A172 (cell line): ENCODE measurements at places on chromosomes 4 and X.

- DNase-seq, result no peak
Measured at GRCh38 chr4:144298519-144298918, 158.0 kb upstream of the GYPA start.

DNA sequence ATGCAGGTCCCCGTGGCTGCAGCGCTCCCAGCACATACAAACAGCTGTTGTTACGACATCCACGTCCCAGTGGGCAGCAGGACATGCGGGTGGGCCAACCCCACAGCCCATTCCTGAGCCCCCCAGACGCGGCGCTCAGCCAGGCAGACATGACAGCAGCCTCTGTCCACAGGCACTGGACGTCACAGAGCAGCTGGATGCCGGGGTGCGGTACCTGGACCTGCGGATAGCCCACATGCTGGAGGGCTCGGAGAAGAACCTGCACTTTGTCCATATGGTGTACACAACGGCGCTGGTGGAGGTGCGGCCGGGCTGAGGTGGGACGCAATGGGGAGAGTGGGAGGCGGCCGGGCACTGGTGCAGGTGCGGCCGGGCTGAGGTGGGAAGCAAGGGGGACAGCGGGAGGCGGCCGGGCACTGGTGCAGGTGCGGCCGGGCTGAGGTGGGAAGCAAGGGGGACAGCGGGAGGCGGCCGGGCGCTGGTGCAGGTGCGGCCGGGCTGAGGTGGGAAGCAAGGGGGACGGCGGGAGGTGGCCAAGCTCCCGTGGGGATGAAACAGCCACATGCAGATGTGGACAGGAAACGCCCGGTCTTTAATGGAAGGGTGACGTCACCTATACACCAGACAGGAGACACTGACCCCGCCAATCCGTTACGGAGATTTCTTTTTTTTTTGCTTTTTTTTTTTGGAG lies 9.4 kb downstream of the PLCXD1 start:
- no peak for DNase-seq

- peak; percentile 2 for DNase-seq
Measured at GRCh38 chrX:55767100-55767499, 49.6 kb downstream of the RRAGB start.

DNA sequence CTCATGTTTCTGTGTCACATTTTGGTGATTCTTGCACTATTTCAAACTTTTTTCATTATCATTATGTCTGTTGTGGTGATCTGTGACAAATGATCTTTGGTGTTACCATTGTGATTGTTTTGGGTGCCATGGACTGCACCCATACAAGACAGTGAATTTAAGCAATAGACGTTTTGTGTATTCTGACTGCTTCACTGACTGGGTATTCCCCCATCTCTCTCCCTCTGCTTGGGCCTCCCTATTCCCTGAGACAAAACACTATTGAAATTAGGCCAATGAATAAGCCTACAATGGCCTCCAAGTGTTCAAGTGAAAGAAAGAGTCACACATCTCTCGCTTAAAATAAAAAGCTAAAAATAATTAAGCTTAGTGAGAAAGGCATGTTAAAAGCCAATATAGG lies 60.2 kb downstream of the BANK1 start:
- no peak for DNase-seq

GRCh38 chr4:169098054-169098497 lies 88.0 kb upstream of the CBR4 start:
- no peak for DNase-seq

GRCh38 chr4:40473578-40474388 lies 138.7 kb downstream of the CHRNA9 start:
- no peak for DNase-seq

- DNase-seq, result no peak
Measured at GRCh38 chrX:117543885-117544284, 572.7 kb downstream of the KLHL13 start.

GRCh38 chr4:166989886-166990285 lies 244.4 kb downstream of the SPOCK3 start:
- no peak for DNase-seq

DNA sequence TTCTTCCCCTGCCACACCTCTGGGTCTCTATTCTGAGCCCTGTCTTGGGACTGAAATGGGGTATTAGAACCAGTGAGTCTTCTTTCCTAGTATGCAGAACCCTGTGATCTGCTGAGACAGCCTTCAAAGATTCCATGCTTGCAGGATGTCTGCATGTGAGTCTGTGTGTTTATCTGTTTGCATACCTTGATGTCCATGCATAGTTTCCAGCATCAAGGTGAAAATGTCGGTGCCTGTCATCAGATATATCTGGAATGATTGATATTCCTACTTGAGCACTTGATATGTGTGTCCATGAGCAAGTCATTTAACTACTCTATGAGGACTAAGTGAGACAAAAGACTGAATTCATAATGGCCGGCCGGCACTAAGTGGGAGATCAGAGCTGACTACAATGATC lies 117.0 kb upstream of the HS3ST1 start:
- DNase-seq, result no peak

DNA sequence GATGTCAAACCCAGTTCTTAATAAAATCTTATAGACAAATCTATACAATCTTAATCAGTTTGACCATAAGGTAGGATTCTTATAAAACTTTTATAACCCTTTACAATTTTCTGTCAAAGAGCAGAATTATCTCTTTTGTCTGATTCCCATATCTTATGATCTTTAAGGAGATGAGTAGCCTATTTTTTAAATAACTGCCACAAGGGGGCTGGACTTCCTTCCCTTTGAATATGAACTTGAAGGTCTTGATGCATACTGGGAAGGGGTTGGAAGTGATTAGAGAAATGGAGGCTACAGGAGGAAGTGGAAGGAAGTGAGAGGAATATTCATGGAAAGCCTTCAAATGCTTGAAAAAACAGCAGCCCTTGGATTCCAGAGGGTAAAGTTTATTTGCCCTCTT lies 111.1 kb downstream of the APOOL start:
- DNase-seq, result no peak

DNA sequence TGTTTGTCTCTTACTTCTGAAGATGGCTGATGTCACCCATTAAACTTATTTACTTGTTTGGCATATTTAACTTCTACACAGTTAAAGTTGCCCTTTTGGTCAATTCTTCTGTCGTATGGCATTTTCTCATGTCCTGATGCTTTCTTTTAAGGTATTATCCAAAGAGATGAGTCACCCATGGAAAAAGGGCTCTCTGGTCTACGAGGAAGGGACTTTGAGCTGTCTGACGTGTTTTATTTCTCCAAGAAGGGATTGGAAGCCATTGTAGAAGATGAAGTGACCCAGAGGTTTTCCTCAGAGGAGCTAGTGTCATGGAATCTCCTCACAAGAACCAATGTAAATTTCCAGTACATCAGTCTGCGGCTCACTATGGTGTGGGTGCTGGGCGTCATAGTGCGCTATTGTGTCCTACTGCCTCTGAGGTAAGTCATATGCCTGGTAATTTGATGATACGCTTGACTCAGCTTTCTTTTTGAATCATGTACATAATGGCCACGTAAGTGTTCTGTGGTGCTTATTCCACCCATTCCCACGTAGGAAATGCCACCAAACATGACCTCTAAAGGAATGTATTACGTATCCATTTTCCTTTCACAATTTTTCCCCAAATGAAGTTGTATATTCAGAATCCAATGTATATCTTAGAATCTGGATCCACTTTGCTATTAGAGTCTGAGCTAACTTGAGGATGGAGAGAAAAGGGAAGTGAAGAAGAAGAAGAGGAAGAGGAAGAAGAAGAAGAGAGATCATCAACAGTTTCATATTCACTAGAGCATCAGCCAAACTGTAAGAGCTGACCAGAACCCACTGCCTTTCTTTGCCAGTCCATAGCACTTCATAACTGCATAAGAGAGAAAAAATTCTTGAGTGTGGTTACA lies 45.7 kb downstream of the GPAT3 start:
- DNase-seq, result no peak

DNA sequence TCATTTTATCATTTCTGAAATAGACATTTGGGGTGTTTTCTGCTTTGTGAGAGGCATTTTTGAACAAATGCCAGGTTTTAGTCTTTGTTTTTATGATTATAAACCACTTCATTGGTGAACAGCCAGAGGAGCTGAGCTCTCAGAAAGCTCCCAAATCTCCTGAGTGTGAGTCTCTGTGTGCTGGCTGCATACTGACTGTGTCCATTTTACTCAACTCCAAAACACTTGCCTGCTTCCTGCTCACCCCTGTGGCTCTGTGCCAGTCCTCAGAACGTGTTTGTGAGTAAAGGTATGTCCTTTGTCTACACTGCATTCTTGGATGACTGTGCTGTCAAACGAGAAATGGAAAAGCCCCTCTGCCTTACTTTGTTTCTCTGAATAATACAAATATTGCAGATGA lies 5.4 kb upstream of the LRAT start:
- peak; percentile 10 for DNase-seq

- DNase-seq, result no peak
Measured at GRCh38 chr4:185004562-185005218, 13.6 kb upstream of the HELT start.

DNA sequence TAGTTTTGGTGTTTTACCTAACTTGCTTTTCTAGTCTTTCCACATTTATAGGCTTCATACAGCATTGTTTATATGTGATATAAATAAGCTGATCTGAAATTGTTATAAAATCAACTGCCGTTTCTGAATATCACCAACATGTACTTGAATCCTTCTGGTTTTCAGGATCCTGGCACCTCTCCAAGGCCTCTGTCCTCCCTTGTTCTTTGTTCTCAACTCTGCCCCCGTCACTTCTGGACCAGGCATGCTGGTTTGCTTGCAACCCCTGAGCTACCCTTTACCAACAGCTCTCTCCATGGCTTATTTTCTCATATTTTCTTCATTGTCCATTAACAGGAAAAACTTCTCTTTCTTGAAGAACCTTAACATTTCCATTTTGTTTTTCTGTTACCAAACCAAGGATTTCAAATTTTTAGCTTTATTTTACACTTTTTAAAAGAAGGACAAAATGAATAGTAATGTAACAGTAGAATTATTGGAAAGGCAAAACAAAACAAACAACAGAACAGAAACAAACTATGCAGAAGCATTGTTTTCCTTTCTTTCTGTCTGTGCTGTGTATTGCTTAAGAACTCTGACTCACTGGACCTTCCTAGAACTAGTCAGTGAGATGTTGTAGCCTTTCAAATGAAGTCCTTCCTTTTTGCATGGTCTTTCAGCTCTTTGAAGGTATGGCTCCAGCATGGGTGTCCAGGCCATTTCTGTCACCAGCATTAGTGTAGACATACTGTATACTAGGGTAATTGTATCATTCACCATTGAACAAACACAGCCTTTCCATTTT lies 44.8 kb downstream of the BANK1 start:
- peak; percentile 9 for DNase-seq

GRCh38 chr4:55517526-55518229 lies 29.0 kb downstream of the CLOCK start:
- DNase-seq, result no peak

GRCh38 chr4:26032142-26032541 lies 118.1 kb downstream of the SMIM20 start:
- peak; percentile 13 for DNase-seq

DNA sequence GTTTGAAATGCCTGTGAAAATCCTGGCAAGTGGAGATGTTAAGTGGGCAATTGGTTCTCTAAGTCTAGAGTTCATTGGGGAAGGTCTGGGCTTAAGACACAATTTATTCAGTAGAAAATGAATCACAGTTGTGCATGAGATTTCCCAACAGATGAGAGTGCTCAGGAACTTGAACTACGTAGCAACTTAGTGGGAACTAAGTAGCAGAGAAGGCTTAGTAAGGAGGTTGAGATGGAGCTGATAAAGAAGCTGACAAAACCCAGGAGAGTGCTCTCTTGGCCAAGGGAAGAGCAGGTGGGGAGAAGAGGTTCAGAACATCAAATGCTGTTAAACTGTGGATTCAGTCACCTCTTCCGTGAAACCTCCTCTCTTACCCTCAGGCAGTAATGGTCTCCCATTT lies 33.0 kb downstream of the AFF1 start:
- no peak for DNase-seq

DNA sequence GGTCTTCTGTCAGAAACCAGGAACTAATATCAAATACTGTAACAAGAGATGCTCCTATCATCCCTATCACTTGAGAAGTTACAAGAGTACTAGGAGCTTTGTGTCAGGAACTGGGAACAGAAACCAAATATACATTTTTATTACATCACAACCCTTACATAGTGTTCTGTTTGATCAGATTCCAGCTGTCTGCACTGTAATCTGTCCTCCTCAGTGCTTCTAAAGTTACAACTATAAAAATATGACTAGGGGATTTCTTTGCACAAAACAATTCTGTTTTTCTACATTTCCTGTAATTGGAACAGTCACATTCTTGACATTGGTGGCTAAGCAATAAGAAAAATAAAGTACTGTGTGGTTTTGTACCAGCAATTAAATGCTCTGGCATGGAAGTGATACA lies 686.0 kb downstream of the PDHA2 start:
- DNase-seq, result peak; percentile 22

DNA sequence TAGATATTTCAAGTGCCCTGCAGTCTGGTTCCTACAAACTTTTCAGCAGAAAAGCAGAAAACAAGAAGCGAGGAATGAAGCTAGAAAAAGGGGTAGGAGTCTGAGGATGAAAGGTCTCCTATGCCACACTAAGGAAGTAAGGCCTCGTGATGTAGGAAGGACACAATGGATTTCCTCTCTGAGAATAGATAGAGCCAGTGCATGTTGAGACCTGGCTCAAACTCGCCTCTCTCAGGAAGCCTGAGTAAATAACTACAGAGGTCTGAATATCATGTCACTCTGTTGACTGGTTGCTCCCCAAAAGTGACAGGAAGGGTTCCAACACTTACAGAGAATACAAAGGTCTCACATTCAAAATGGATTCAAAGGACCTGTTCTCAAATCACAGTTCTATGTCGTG lies 93.3 kb downstream of the GRIA3 start:
- DNase-seq, result no peak

GRCh38 chr4:176002007-176002613 lies 63.5 kb upstream of the WDR17 start:
- DNase-seq, result peak; percentile 13

GRCh38 chr4:71545168-71545567 lies 206.3 kb downstream of the SLC4A4 start:
- DNase-seq, result no peak

- DNase-seq, result no peak
Measured at GRCh38 chr4:52071791-52072546, 20.9 kb downstream of the SPATA18 start.

DNA sequence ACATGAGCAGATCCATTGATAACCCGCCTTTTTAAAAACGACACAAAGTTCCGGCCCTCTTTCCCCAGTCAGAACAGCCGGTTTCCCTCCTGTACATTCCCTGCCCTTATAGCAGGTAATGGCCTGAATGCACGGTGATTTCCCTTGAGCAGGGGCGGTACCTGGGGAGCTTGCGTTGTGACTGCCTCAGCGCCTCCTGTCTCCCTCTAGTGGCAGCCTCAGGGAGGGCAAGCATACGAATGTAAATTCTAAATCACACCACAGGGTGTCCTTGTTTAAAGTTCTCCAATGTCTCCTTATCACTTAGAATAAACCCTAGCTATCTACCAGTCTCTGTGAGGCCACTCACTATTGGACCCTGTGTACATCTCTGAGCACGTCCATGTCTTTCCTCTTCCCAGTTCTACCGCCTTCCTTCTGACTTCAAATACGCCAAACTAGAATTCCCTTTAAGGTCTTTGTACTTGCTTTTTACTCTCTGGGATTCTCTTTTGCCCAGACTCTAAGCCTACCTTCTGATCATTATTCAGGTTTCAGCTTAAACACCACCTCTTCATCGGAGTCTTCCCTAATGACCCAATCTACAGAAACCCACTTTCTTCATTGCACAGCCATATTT lies 18.4 kb upstream of the LDB2 start:
- peak; percentile 31 for DNase-seq
